ENCODE measurements at places on chromosomes 16 and 17.

DNA sequence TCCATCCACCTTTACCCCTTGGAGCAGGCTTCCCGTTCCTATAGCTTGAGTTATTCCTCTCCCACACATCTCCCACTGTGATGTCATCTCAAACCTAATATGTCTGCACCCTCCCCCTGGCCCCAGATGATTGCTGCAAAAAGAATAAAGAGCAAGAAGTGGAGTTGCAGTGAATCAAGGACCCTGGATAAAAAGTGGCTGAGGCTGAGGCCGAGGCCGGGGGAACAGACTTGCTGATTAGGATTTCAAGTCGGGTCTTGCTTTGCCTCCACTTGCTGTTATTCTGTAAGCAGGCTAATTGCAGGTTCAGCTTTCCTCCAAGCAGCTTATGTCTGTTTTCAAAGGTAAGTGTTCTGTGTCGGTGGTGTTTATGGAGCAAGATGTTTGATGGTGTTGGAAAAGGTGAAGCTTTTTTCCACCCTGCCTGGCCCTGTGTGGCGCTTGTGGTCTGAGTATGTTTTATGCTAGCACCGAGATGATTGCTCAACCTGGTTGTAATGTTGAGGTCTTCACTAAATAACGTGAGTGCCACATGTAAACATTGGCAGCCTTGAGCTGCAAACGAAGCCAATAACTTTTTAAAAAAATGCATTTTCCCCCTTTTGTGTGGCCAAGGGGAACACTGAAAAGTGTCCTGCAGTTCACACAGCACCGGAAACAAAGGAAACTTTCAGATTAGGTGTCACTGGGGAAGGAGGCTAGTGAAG is 15.4 kb downstream of the HS3ST3B1 start:
- DNase-seq: no peak

- DNase-seq: no peak
Measured at GRCh38 chr17:34581446-34582184, 2.2 kb downstream of the TMEM132E start.

GRCh38 chr16:69508033-69508755 is 57.6 kb upstream of the NFAT5 start:
- no peak for DNase-seq

DNA sequence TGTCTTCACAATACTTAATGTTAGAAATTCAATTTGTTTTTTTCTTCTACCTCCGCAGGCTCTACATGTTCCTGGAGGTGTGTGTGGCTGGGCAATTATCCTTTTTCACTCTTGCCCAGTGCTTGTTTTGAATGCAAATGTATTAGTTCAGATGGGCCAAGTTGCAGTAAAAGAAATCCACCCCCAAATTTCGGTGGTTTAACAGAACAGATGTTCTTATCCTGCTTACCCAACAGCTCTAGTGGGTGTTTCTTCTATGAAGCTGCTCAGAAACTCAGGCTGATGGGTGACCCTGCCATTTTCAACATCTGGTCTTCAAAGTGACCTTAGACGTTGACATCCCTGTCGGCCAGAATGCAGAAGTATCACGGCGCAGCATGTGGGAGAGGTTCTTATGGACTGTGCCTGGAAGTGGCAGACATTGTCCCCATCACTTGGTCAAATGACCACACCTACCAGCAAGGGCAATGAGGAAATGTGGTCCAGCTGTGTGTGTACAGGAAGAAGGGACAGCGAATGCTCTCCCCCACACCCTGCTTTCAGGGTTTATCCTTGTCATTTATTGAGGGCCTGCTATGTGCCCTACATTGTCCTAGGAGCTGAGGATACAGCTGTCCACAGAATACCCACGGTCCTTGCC is 157.3 kb downstream of the CDH13 start:
- no peak for DNase-seq

All from GM04503 (cell line).